ENCODE measurements at places on chromosomes 1 and 21.
A peak's percentile ranks its signal among the peaks of the same experiment; 100 is the strongest.

DNA sequence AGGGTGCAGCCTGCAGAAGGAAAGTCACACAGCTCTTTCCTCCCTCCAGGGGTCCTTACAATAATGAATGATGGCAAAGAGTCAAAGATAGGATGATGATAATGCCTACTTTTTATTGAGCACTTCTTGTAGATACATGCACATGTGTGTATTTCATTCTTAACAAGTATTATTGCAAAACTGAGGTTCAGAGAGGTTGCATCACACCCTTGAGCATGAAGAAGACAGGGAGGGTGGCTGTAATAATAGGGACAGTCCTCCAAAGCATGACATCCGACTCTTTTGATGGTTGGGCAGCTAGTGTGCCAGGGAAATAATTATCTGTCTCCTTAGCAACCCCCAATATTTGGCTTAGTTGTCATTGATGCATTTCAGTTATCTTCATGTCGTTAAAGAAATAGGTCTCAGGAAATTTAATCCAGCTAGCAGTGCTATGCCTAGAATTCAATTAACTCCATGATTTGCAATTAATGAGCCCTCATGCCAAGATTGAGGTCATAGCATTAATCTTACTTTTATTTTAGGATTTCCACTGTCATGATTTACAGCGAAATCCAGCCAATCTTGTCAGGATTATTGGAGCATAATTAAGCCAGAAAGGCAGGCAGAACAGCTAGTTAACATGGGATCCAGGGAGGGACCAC, 35.0 kb downstream of the DNAJC6 start:
- DNase-seq = no peak

DNA sequence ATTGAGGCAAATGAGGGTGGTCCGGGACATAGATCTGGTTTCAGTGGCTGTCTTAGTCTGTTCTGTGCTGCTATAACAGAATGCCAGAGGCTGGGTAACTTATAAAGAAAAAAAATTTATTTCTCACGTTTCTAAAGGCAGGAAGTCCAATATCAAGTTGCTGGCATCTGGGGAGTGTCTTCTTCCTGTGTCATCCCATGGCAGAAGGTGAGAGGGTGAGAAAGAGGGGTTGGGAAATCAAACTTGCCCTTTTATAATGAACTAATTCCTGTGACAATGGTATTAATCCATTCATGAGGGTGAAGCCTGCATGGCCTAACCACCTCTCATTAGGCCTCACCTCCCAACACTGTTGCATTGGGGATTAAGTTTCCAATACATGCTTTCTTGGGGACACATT, 3.7 kb upstream of the FGGY start:
- DNase-seq = no peak

- no peak for DNase-seq
These were observed 3.6 kb upstream of the CRABP2 start for GRCh38 chr1:156709031-156709430.

GRCh38 chr1:2979191-2980072, 41.8 kb upstream of the ACTRT2 start:
- no peak for DNase-seq

- peak; percentile 47 for DNase-seq
These were observed at the start of gene MFAP2 for GRCh38 chr1:16980473-16981268. MFAP2 (minus strand) TSS chr1:16980620; CDS start chr1:16978273, 2,347 bp downstream.

DNA sequence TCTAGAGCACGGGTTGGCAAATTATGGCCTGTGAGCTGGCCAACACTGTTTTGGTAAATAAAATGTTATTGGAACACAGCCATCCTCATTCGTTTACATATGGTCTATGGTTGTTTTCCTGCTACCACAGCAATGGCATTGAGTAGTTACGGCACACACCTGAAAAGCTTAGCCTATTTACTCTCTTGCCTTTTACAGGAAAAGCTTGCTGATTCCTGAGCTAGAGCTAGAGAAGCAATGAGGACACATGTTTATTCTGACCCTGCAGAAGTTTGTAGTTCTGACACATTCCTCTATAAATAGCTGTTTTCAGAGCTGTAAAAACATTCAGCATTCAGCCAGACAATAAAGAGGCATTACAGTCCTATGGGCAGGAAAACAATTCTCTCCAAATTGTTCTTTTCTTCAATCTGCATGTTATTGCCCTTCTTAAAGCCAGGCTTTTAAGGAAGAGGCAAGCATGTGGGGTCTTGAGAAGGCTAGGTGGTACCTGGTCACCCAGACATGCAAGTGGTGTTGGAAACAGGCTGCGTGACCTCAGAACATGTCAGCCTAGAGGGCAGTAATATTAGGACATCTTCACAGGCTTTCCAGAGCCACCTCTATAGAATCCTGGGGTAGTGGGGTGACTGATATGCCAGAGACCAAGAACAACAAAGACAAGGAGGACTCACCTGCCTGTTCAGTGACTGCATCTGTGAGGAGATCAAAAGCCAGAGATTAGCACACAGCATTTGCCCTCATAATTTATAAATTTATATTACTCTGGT, 1.6 kb downstream of the FCRL2 start:
- DNase-seq = no peak

DNA sequence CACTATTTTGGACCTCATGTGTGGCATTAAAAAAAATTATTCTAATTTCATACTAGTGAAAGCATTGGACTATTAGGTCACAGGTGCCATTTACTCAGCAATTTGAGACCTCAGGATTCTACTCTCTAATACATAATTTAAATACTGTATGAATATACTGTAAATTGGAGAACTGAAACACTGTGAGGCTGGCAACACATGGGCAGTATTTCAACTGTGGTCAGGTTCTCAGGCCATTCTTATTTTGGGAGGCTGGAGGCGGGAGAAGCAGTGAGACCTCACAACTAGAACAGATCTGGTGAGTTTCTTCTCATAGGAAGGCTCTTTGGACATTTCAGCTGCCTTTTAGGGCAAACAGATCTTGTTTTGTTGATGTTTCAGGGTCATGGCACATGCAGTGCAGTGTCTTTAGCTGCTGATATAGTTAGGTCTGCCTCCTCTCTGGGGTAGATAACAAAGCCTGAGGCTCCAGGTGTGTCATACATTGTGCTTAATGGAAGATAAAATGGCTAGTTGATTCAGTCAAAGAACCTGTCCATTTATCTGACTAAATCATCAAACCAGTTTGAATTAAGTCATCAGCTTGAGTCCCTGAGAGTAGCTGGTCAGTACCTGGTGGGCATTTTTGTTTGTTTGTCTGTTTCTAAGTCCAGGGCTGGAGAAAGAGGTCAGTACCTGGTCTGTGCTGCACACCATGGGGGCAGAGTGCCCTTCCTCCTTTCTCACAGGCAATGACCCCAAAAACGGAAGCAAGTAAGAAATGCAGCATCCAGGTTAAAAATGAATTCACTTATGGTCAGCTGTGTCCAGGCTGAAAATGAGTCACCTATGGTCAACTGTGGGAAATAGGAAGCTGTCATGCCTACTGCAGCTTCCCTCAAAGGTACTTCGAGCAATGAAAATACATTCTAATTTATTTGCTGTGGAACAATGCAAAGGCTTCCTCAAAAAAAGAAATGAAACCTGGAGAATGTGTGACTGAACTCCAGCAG, 216.2 kb downstream of the SDCCAG8 start:
- DNase-seq = no peak
